ENCODE measurements at places on chromosomes 1 and 21. TPM values are rescaled to one million over a fixed set of nuclear protein-coding genes. Genes with fewer than 3 reads are reported as not detected.

COG2 gene
- 15.0 TPM for polyA plus RNA-seq

B3GALT6 gene
- 12.1 TPM for polyA plus RNA-seq

PIGC gene
- polyA plus RNA-seq, result 27.6 TPM

XCL1 gene
- polyA plus RNA-seq, result 1.6 TPM

RCSD1 gene
- polyA plus RNA-seq, result 87.2 TPM

ARTN gene
- polyA plus RNA-seq, result 1.2 TPM

- DNase-seq, result no peak
These were observed 14.5 kb downstream of the AIDA start for GRCh38 chr1:222697826-222698225.

DNA sequence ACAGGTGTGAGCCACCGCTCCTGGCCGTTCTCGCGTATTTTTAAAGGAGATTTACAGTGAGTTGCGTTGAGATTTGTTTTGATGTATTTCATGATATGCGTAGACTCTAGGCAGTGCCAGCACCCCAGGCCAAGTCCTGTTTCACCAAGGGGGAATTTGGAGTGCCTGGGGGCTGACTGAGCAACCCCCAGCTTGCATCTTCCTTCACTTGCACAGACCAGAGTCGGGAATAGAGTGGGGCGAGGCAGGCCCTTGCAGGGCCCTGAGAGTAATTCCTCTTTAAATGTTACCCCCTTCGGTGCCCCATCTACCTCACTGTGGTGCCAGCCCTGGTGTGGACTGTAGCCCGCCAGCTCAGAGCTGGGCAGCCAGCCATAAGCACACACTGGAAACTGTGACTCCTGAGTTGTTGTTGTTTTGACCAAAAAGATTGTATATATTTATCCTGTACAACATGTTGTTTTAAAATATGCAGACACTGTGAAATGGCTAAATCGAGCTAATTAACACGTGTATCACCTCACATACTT, 269.5 kb downstream of the NPHP4 start:
- DNase-seq, result peak; percentile 25

- DNase-seq, result no peak
These were observed 463 bp downstream of the PRPF3 start for GRCh38 chr1:150321826-150322166.

DNA sequence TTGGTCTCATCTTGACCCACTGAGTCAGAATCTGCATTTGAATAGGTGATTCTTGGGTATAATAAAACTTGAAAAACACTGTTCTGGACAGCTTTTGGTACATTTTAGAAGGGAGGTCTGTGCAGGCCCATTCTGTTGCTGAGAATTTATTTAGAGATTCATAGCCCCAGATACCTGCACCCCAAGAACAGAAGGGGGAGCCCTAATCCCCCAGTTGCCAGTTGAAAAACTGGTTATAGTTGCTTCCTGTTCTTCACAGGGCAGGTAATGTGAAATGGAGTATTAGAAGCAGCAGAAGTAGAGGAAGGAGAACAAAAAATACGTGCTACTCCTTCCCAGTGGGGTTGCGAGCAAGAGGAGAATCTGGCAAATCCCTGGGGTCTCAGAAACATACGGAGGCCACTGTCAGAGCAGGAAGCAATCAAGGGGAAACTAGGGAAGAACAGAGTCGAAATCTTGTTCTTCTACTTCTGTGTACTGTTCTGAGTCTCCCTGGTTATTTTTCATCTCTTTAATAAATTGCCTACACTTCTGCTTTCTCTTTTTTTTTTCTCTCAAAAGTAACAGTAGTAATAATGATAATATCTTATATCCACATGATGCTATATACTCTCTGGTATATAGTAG, 4.6 kb upstream of the CLCA2 start:
- DNase-seq, result no peak

DNA sequence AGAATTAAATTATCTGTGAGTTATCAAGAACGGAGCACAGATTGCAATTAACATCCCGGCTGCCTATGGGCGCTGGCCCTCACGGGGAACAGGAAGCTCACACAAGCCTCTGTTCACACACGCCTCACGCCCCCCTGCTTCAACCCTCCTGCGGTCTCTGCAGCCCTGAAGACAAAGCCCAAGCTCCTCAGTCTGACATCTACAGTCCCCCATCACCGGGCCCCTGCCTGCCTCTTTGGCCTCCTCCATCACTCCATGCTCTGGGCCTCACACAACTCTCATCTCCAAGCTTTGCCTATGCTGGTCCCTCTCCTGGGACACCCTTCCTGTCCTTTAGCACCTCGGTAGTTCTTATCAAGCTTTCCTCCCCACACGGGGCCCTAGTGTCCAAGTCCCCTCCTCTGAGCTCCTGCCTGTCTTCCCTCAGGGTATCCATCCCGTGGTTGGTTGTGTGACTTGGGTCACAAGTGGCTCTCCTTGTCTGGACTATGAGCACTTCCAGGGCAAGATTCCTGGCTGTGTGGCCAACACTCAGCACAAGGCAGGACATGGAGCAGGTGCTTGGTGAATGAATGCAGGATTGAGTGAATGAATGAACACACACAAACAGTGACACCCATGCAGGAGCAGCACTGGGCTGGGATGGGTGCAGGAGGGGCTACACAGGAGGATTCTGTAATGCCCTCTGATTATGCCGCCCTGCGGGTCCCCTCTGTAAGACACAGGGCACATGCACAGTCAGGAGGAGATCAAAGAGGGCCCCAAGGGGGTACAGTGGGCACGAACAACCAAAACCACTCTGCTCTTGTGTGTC, 116.1 kb downstream of the DMRTB1 start:
- DNase-seq, result peak; percentile 81

- DNase-seq, result no peak
These were observed 87.0 kb downstream of the NRIP1 start for GRCh38 chr21:14977814-14978213.

DNA sequence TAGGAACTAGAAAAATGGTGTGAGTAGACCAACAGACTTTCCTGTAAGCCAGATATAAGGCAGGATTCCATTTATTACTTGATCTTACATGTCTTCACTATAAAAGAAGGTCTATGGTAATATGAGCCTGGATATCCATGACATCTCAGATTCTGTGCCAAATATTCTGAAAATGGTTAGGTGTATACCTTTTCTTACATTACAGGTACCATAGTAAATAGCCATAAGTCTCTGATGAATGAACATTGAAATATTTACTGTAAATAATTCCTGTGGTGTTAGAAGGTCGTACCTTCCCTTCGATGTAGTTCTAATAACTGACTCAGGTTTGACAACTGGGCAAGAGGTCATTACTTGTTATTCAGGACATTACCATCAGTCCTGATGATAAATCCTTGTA, 657.9 kb downstream of the BRINP3 start:
- DNase-seq, result no peak

DNA sequence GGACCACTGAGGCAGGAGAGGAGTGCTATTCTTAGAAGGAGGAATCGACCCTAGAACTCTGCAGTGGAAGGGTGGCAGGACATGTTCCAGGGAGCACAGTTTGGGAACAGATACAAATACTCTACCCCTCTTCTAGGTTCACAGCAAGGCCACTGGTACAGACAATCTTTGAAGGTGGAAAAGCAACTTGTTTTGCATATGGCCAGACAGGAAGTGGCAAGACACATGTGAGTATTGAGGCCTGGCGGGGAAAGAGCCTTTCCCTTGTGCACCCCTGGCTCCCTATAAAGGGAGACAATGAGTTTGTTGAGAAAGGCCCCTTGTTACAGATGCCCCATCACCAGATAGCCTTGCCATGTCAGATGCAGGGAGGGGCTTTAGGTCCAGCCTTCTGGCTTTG, 17.8 kb downstream of the KIF2C start:
- DNase-seq, result no peak

DNA sequence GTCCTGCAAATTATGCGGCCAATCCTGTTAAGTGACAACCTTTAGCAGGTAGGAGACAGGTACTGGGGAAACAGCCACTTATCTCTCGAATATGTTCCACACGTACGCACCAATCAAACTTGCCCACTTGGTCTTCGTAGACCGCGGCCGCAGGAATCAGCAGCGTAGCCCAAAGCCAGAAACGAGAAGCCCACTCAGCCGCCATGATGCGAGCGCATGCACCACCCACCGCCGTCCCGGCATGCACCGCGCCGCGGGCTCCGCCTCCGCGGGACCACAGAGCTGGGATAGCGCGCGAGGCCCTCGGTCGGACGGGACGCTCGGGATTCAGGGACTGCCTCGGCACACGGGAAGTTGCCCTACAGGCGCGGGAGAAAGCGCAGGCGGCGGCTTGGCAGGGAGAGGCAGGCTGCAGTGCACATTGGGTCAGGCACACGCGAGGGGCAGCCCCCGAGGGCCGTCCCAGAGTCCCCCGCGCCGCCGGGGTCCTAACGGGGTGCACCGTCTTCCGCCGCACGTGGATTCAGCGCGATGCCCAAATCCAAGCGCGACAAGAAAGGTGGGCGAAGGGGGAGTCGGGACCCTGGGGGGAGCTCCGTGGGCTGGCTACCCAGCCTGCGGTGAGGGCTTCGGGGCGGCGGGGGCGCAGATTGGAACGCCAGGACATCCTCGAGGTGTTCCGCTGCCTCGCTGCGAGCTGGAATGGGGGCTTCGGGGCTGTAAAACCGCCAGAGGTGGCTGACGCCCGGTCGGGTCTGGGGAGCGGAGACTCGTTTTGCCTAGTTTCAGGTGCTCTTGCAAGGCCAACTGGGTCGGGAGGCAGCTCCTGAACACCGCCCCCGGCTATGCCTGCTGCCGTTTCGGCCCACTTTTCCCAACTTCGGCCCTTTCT, at the start of the genes EMC1 and MRTO4:
Gene EMC1 (minus strand): TSS at position 220 of the 892 bp plus-strand sequence. CDS start 15 bp downstream, at position 205.
Gene MRTO4 (plus strand): TSS at position 501 of the 892 bp plus-strand sequence. CDS start 31 bp downstream, at position 532.
- DNase-seq, result peak; percentile 97

DNA sequence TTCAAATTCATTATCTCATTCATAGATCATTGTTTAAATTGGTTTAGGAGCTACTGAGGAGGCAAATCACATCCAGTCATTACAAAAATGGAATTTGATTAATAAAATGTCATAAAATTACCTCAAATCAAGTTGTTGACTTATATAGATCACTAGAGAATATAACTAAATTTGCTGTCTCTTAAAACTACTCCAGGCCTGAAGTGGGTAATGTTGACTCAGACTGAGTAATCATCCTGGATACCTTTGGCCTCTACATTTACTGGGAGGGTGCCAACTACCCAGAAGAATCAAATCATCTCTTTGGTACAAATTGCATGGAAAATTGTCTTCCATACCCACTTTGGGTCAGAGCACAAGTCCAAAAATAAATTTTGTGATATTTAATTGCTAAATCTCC, 191.2 kb upstream of the GREM2 start:
- DNase-seq, result no peak

DNA sequence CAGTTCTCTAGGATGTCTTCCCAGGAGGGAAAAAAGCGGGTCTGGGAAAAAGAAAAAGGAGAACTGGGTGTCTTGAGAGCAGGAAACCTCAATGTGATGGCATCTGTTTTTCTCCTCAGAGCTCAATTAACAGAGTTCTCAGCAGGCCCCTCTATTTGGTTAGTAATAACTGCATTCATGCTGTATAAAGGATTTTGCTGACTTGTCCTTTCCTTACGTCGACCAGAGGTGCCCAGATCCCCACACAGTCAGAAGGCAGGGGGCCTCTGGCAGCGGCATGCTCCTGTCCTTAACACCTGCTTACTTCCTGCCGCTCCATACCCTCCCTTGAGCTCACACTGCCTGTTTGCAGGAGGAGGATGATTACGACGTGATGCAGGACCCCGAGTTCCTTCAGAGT, 12.3 kb downstream of the PSMD4 start:
- no peak for DNase-seq

DNA sequence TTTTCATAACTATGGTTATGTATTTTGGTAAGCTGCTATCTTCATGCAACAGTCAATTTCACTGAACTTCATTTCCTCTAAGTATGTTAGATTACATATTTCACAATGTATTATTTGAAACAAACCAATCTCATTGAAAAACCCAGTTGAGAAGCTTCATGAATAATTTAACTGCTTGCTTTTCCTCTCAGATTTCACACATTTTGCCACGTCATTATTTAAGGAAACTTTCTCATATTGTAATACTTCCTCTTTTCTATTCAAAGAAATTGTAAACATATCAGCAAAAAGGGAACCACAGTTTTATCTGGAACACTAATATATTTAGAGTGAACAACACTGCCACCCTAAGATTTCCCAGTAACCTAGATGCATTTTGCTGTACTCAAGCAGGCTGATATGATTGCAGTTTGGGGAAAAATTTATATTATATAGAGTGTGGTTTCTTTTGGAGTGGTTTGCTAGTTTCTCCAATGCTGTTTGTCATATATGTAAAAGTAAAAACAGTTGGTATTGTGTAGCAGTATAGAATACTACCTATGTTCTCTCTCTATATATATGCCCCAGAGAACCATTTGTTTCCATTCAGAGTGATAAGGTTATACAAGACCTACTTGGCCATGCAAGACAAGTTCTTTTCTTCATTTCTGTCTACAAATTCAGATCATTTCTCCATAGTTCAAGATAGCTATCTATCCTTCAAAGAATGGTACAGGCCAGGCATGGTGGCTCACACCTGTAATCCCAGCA, 28.4 kb upstream of the AHCTF1 start:
- DNase-seq, result no peak

DNA sequence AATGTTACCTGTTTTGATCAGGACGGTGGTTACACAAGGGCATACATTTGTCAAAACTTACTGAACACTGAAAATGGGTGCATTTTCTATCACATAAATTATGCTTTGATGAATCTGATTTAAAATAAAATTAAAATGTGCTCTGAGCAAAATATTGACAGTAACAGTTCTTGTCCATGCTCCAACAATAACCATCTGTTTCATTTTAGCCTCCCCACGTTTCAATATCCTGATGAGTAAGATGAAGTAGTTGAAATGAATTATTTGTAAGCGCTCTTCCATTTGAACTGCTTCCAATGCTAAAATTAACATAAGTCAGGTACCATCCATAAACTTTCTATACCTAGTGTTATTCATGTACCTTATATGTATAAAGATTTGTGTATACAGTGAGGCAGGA, 365.4 kb downstream of the LTN1 start:
- no peak for DNase-seq

GRCh38 chr1:236102611-236103010, 37.7 kb upstream of the NID1 start:
- DNase-seq, result no peak

DNA sequence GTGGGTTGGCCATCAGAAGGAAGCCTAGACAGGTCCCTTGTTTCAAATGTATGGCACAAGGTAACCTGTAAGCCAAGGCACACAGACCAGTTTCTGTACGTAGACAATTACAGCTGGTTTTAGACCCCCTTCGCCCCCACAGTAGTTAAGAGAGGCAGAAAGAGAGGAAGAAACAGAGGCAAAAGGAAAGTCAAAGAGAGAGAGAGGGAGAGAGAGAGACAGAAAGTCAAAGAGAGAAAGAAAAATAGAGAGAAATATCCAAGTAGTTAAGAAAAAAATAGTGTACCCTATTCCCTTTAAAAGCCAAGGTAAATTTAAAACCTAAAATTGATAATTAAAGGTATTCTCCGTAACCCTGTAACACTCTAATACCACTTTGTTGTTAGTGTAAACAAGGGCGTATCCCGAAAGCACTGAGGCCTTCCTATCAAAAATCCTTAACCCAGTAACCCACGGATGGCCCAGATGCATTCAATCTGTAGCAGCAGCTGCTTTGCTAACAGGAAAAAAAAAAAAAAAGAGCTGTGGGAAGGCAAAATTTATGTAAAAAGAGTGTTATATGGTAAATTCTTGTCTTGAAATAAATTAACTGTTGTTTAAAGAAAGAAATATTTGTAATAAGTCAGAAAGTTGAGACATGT, 49.4 kb downstream of the ADCY10 start:
- DNase-seq, result no peak

All from spleen (tissue), 13 donors.